ENCODE measurements at places on chromosomes 11 and 22. TPM values are rescaled to one million over a fixed set of nuclear protein-coding genes. Genes with fewer than 3 reads are reported as not detected.

ESAM gene
- 6.1 TPM for total RNA-seq

APLNR gene
- 6.4 TPM for total RNA-seq

CFAP68 gene
- total RNA-seq: 5.7 TPM

QSER1 gene
- 53.8 TPM for total RNA-seq

MMP8 gene
- 0.25 TPM for total RNA-seq

STIM1 gene
- total RNA-seq: 11.8 TPM

FOXRED2 gene
- 10.3 TPM for total RNA-seq

PHOX2A gene
- not detected for total RNA-seq

CEND1 gene
- total RNA-seq: 8.6 TPM

RBMXL2 gene
- total RNA-seq: not detected

HYOU1 gene
- total RNA-seq: 32.0 TPM

OR8D1 gene
- total RNA-seq: not detected

TTC36 gene
- 3.7 TPM for total RNA-seq

VSIG2 gene
- total RNA-seq: 0.49 TPM

MS4A6A gene
- total RNA-seq: 0.98 TPM

MYO7A gene
- 0.49 TPM for total RNA-seq

UBASH3B gene
- total RNA-seq: 14.3 TPM

GAL gene
- total RNA-seq: 0.25 TPM

DRD4 gene
- not detected for total RNA-seq

AQP11 gene
- total RNA-seq: 4.7 TPM

Measured in temporal lobe (tissue), 4 donors.